ENCODE measurements at places on chromosomes 13 and 19.
A peak's percentile ranks its signal among the peaks of the same experiment; 100 is the strongest.

GRCh38 chr19:40724315-40724714 is 7.4 kb downstream of the ITPKC start:
- no peak for DNase-seq

DNA sequence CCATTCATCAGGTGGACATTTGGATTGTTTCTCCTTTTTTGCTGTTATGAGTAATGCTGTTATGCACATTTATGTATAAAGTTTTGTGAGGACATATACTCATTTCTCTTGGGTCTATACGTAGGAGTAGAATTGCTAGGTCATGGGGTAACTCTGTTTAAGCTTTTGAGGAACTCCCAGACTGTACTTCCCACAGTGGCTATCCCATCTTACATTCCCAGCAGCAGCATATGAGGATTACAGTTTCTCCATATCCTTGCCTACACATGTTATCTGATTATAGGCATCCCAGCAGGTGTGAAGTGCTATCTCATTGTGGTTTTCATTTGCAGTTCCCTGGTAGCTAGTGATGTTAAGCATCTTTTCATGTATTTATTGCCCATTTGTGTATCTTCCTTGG is 5.9 kb downstream of the ZSCAN22 start:
- no peak for DNase-seq

- no peak for DNase-seq
Observed at GRCh38 chr13:89749888-89750287, 1597.6 kb upstream of the MIR17HG start.

- DNase-seq = no peak
Observed at GRCh38 chr13:99278200-99278599, 20.0 kb upstream of the GPR18 start.

- peak; percentile 84 for DNase-seq
Observed at GRCh38 chr13:94674609-94675348, 37.6 kb downstream of the SOX21 start.

GRCh38 chr13:47726394-47726793 is 274.7 kb downstream of the SUCLA2 start:
- no peak for DNase-seq

- no peak for DNase-seq
Observed at GRCh38 chr19:4647676-4648644, 8.6 kb downstream of the TNFAIP8L1 start.

- no peak for DNase-seq
Observed at GRCh38 chr13:21871382-21871781, 200.5 kb downstream of the FGF9 start.

DNA sequence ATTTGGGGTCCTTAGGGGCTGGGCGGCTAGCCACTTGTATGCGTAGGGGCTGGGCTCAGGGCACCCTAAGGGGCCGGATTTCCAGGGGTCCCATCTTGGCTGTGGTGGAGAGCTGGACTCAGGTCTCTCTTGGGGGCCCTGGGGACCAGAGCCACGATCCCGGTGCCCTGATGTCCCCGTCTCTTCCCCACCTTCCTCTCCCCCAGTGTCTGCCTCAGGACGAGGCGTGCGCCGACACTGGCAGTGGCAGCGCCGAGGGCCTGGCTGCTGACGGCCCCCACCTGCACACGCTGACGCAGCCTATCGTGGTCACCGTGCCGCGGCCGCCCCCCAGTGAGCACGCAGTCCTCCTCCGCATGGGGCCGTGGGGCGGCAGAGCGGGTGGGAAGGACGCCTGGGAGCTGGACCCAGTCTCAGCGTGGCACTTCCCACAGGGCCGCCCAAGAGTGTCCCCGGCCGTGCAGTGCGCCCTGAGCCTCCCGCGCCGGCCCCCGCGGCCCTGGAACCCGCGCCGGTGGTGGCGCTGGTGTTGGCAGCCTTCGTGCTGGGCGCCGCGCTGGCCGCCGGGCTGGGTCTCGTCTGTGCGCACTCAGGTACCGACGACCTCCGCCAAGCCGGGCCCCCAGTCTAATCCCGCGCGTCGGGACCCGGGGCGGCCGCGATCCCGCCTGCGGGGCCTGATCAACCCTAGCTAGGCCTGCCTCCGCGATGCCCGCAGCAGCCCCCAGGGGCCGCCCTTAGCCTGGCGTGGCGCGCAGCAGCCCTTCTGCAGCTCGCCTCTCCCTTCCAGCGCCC is 2.7 kb upstream of the SNAPC2 start:
- peak; percentile 66 for DNase-seq

- no peak for DNase-seq
Observed at GRCh38 chr13:47835470-47836228, 165.4 kb downstream of the SUCLA2 start.

DNA sequence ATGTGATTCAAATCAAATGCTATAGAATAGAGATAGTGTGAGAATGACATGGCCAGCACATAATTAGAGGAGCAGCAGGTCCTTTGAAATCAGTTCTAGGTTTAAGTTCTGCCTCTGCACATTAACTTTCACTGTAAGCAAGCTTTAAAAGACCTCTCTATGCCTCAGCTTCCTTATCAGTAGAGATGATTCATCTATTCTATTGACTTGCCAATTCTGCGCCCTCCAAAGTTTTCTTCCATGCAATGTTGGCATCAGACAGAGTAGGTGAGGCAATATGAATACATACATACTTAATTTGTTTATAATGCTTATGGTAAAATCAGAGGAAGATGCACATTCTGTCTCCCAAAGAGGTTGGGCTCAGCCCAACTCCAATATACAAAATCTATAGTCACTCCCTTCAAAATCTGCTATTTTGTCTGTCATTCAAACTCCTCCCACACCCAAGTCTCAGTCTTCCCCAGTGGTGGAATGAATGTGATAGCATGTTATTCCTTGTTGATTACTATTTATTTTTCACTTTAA is 525.5 kb downstream of the RFC3 start:
- DNase-seq = no peak

GRCh38 chr13:91668866-91669495 is 270.6 kb downstream of the GPC5 start:
- DNase-seq = no peak

DNA sequence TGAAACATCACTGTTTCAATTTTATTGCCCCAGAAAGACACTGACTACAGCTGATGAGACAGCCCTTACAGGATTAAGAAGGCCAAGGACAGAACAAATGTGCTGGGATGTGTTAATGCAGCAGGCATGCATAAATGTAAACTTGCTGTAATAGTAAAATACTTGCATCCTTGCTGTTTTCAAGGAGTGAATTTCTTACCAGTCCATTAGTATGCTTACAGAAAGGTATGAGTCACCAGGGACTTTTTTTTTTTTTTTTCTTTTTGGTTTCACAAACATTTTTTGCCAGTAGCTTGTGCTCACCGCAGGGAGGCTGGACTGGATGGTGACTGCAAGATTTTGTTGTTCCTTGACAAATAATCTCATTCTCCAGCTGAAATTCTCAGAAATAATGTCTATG is 55.1 kb downstream of the GPR180 start:
- no peak for DNase-seq

DNA sequence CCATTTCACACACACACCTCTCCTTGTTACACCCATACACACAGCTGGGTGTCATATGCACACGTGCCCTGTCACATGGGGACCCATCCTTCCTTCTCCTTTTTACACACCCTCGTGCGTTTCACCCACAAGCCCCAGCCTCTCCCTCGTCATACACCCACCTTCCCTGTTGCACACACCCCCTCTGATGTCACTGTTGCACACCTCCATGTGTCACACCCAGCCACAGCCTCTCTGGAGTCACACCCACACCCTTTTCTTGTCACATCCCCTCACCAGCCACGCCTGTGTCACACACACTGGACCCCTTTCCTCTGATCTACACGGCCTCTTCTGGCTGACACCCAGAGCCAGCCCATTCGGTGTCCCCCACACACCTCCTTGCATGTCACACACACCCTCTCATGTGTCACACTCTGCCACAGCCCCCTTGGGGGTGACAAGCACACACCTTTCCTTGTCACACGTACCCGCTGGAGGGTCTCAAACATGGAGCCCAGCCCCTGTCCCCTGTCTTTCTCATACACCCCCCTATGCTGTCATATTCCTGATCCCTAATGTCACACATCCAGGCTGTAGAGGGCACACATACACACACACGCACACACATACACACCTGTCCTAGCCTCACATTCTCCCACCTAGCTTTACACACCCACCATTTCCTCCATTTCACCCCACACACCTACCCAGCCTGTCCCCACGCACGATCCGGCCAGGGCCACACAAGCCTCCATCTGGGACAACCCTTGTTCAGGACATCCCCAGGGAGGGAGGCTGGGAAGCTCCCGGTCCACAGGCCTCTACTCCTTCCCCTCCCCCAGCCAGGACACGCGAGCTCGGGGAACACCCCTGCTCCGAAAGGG is 1.4 kb downstream of the NOVA2 start:
- no peak for DNase-seq

GRCh38 chr13:41611385-41611784 is 154.0 kb downstream of the RGCC start:
- DNase-seq = no peak

DNA sequence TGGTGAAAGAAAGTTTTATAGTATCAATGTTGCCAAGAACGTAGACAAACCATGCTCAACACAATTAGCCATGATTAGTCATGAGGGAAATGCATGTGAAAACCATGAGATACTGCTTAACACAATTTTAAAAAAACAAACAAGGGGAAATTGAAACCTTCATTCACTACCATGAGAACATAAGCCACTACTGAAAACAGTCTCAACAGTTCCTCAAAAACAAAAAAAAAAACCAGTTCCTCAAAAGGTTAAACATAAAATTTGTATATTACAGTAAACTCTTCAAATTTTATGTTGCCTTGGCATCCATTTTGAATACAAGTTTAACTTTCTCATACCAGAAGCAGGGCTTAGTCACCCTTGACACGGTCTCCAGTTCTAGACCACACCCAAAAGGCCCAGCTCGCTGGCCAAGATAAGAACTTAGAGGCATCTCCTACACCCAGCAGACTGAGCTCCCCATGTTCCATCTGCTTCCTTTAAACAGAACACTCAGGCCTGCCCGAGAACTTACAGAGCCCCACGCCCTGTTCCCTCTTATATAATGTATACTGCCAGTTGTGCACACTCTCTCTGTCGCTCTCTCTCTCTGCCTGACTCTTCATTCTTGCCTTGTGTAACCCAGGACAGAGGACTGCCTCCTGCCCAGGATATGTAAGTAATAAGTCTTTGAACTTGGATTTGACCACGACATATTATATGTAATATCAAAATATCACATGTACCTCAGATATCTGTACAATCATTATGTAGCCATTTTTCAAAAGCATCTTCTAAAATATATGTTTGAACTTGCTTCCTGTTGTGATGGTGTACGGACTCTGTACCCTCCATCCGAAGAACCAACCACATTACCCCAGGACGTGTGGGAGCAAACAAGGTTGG is 67.4 kb downstream of the STK24 start:
- peak; percentile 80 for DNase-seq

- DNase-seq = peak; percentile 90
Observed at GRCh38 chr19:17830567-17831418, 9.5 kb upstream of the INSL3 start.

- no peak for DNase-seq
Observed at GRCh38 chr13:46278474-46278873, 66.7 kb downstream of the LRRC63 start.

- no peak for DNase-seq
Observed at GRCh38 chr19:10417541-10418234, 2.6 kb upstream of the PDE4A start.

DNA sequence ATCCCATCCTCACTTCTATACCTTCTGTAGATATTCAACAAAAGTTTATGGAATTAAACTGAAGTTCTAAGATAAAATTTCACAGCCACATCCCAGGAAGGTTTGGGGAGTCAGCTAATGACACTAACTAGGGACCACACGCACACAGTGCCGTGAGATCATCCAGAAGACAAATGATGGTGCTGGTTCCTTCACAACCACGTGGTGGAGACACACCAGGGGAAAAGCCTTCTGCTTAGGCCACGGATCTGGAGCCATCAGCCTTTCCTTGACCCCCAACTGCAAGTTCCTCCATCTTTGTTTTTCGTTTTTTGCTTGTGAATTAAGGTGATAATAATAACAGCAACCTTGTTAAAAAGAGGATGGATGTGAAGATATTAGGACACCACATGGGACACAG is 241.6 kb upstream of the MAB21L1 start:
- no peak for DNase-seq

- no peak for DNase-seq
Observed at GRCh38 chr19:9586764-9587163, 2.5 kb upstream of the ZNF121 start.

GRCh38 chr19:31538879-31539278 is 189.6 kb upstream of the TSHZ3 start:
- DNase-seq = no peak

DNA sequence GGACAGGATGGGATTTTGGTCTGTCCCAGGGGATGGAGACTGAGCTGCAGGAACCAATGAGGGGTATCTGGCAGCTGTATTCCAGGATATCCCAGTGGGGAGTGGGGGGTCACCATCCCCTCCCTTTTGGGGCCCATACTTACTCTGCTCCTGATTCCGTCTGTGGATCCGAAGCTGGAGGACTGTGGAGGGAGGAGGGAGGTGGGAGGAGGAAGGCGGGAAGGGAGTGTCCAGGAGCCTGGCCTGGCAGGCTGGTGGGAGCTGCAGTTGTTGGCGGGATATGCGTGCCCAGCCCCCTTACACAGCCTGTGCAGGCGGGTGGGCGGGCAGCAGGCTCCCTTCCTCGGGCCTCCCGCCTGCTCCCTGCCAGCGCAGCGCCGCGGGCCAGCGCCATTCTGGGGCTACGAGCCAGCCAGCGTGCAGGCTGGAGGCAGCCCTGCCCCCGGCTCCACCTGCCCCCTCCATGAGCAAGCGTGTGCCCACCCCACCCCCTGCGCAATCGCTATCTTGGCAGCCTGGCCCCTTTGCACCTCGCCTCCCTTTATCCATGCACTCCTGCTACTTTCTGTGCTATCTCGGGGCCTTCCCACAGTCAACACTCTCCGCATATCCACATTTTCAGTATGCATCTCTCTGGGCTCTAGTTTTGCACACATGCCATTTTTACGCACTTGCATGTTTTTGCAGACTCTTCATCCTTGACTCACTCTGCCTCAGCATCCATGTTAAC is 2.8 kb downstream of the MAMSTR start:
- DNase-seq = no peak

DNA sequence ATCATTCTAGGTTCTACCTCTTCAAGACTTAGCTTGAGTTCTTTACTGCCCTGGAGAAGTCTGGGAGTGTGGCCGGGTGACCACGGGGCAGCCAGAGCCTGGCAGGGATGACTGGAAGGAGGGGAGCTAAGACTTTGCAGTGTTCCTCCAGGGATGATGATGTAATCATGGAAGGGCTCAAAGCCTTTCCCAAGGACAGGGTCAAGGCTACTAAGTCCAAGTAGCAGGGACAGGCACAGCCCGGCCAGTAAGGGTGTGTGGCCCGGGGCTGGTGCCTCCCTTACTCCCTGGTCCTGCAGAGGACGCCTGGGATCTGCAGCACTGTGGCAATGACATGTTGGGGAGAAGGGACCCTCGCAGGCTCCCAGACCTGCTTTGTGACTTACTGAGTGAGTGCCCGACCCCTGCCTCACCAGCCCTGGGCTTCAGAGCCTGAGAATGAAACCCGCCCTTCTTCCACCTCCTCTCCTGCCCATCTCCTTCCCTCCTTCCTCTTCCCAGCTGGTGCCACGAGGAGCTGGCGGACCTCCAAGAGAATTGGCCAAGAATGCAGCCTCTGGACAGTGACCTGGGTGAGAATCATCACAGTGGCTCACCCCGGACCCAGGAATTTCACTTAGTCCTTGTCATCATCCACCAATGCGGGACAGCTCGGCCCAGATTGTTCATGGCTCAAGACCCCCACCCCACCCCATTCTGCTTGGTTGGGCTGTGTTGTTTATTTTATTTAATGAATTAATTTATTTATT is 15.6 kb upstream of the FBXO17 start:
- no peak for DNase-seq

GRCh38 chr19:3175781-3176714 is 2.5 kb upstream of the S1PR4 start:
- DNase-seq = peak; percentile 78
